Stimulated activated CD4-positive, alpha-beta T cell treated with anti-CD3 and anti-CD28 coated beads, TNF-alpha, amount 100 ng/mL, for 1 hour (primary cell): ENCODE measurements at places on chromosomes 12 and 14.

DNA sequence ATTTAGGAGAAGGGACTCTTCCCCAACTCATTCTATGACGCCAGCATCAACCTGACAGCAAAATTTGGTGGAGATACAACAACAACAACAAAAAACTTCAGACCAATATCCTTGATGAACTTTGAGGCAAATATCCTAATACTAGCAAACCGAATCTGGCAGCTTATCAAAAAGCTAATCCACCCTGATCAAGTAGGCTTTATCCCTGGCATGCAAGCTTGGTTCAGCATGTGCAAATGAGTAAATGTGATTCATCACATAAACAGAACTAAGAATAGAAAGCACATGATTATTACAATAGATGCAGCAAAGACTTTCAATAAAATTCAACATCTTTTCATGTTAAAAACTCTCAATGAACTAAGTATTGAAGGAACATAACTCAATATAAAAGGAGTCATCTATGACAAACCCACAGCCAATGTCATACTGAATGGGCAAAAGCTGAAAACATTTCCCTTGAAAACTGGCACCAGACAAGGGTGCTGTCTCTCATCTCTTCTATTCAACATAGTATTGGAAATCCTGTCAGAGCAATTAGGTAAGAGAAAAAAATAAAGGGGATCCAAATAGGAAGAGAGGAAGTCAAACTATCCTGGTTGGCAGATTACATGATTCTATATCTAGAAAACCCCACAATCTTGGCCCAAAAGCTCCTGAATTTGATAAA is 233.3 kb downstream of the CCDC59 start:
- DNase-seq = no peak

- no peak for DNase-seq
Measured at GRCh38 chr12:49342914-49343731, 3.6 kb upstream of the DNAJC22 start.

- no peak for DNase-seq
Measured at GRCh38 chr12:89863968-89864367, 155.3 kb upstream of the ATP2B1 start.

DNA sequence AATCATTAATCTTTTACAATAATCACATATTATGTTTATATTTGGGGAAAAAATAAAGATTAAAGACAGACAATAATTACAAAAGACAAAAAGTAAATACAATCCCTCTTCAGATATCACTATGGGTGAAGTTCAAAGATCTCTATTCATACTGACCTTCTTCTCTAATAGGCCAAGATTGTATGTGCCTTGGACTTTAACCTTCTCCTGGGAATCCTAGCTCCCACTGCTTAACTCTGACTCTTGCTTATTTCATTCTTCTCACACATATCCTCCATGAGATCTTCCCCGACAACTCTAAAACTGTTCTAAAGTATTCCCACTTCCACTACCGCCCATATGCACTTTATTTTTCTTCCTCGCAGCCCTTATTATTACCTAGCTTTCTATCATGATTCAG is 83.8 kb downstream of the EEA1 start:
- no peak for DNase-seq

DNA sequence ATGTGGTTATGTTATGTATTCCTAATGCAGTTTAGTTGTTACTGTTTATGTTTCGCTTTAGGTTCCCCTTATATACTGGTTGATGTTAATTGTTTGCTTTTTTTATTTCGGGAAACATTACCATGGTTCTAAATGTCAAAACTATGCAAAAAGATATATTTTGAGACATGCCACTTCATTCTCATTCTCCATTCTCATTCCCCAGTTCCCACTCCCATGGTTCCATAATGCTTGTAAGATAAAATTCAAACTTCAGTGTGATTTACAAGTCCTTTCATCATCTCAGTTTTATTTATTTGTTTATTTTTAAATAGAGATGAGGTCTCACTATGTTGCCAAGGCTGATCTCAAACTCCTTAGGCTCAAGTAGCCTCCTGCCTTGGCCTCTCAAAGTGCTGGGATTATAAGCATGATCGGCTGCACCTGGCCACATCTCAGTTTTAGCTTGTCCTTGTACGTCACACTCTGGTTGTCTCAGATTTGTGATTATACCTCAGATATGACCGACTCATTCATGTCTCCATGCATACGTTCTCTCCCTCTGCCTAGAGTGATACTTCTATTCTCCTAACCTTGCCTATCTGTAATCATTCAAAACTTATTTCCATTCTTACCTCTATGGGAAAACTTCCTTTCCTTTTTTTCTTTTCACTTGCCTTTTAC is 407.8 kb upstream of the RGS6 start:
- no peak for DNase-seq

DNA sequence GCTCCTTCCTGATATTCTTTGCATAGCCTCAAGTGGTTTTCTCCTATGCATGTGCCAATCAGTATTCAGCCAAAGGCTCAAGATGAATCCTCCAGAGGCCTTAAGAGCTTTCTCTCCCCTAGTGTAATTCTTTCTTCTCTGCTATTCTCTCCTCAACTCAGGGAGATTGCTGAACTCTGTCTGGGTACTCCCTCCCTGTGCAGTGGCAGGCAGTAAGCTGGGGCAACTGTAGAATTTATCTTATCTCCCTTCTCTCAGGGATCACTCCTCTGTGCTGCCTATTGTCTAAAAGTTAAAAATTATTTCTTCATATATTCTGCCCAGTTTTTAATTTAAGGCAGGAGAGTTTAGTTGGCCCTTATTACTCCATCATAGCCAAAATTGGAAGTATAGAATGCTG is 28.5 kb upstream of the RTRAF start:
- no peak for DNase-seq

- DNase-seq = no peak
Measured at GRCh38 chr14:99633918-99634317, 11.0 kb upstream of the HHIPL1 start.

DNA sequence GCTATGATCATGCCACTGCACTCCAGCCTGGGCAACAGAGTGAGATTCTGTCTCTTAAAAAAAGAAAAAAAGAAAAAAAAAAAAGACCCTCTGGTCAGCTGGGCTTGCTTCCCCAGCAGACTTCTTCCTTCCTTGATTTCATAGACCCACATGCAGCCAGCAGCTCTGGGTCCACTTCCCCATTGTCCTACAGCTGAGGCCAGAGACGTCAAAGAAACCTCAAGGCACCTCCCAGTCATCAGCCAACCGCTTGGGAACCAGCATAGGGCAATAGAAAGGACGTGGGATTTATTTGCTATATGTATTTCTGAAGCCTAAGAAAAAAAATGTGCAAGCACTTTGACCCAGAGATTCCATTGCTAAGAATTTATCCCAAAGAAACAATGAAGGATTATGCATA is 35.4 kb upstream of the SPPL3 start:
- no peak for DNase-seq

GRCh38 chr14:81205639-81206038 is 15.1 kb downstream of the GTF2A1 start:
- no peak for DNase-seq

DNA sequence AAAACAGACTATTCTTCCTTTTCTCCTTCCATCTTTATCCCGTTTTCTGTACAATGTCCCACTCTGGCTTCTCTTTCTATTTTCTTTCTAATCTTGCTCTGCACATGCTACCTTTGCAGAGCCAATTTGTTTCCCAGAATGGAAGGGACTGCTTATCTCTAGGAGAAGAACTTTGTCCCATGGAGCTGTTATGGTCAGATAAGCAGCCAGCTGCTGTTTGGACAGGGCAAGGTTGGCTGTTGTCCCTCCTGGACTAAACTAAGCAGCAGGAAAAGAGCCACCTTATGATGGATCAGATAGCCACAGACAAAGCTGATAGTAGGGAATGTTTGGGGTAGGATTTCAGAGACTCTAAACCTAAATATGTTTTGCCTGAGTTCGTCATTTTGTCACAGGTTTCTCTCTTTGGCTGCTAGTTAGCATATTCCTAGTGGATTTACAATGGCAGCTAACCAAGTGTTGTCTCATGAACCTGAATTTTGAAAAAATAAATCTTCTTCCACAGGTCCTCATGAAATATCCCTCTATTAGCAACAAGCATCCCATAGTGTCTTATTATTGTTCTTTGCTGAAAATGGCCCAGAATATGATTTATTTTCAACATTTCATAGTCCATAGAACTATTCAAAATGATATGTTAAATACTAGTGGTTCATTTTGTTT is 262.8 kb downstream of the SLC16A7 start:
- no peak for DNase-seq

- no peak for DNase-seq
Measured at GRCh38 chr12:94781835-94782234, 131.5 kb upstream of the TMCC3 start.

DNA sequence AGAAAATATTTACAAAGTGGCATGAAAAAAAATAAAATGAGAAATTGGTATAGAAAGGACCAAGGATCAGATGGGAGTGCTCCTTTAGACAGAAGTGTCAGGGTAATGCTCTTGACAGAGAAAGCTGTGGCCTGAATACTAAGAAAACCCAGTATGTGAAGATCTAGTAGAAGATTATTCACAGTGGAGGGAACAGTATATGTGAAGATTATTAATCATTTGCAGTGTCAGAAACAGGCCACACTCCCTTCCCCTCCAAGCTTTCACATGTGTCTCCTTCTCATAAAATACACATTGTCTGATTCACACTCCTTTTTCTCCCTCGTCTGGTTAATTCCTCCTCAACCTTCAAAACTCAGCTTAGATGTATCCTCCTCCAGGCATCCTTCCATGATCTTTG is 41.3 kb downstream of the CAPS2 start:
- DNase-seq = no peak

DNA sequence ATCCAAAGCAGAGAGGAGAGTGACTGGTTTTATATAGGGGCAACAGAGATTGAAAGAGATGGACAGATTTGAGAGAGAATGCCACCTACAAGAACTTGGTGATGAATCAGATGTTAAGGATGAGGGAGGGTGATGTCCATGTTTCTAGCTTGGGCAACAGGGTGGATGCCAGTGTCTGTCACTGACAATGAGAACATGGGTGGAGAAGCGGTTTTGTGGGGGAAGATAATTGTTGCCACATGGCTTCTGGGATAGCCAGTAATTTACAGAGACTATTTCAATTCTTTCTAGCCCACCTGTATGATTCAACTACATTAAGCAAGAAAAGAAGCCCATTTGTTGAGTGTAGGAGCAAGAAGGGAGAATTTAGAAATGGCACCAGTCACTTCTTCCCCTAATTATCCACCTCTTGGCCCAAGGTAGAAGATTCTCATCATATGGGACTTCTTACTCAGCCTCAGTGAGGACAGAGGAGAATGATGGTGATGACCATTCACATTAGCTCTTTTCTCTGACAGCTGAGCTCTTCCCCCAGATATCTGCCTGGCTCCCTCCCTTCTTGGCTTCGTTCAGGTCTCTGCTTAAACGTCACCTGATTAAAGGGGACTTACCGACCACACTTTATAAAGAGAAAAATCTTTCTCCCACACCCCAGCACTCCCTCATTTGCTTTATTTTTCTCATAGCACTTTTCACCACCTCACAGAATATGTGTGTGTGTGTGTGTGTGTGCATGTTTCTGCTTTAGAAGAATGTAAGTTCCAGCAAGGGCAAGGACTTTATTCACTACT is 117.8 kb downstream of the DUSP6 start:
- no peak for DNase-seq

- DNase-seq = no peak
Measured at GRCh38 chr14:29759521-29760340, 167.9 kb downstream of the PRKD1 start.

- DNase-seq = peak; percentile 14
Measured at GRCh38 chr14:101876555-101876938, 87.8 kb upstream of the DYNC1H1 start.

DNA sequence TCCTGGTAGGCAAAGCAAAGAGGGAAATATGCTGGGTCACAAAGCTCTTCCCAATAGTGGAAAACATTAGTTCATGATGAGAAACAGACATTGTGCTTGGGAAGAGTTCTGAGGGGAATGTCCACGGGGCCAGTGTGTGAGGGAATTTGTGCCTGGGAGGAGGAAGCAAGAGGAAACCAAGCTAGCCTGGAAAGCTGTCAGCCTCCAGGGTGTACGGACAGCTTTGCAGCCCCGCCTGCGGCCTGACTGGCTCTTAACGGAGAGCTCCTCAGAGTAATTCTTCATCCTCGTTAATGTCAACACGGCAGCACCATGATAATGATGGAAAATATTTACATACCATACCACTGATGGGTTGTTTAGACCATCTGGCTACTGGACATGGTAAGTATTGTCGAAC is 32.4 kb downstream of the PITPNM2 start:
- no peak for DNase-seq

- DNase-seq = no peak
Measured at GRCh38 chr14:24080888-24081738, 9.8 kb downstream of the CPNE6 start.

DNA sequence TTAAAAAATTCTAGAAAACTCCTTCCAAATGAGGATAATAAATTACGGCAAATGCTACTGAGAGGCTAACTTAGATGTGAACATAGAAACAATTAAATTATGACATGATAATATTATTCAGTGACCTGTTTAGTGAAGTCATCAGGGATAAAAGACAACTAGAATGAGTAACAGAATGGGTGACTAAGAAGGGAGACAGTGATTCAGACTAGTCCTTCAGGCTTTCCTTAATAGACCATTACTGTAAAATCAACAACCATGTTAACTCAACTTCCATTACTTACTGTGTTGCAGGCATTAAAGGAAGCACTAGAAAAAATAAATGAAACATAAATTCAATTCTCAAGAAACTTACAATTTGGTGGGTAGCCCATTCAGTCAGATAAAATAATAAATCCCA is 543.9 kb upstream of the LRFN5 start:
- no peak for DNase-seq

GRCh38 chr14:104980611-104981531 is 2.7 kb upstream of the AHNAK2 start:
- no peak for DNase-seq

DNA sequence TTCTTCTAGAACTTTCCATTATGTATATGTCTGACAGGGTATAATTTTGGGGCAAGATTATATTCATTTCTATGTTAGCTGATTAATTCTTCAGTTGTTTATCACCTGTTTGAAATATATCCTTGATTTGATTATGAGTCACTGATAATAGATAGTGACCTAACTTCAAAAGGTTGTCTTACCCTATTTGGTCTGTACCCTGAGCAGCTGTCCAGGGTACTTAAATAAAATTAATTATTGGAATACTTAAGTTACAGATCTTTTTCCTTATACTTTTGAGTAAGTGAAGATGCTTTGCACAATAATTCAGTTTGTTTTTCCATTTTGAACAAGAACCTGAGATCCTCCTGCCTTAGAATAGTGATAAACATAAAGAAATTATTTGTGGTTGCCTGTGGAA is 13.2 kb upstream of the NPAS3 start:
- DNase-seq = no peak

GRCh38 chr12:101779626-101780025 is 40.4 kb upstream of the SYCP3 start:
- DNase-seq = no peak

DNA sequence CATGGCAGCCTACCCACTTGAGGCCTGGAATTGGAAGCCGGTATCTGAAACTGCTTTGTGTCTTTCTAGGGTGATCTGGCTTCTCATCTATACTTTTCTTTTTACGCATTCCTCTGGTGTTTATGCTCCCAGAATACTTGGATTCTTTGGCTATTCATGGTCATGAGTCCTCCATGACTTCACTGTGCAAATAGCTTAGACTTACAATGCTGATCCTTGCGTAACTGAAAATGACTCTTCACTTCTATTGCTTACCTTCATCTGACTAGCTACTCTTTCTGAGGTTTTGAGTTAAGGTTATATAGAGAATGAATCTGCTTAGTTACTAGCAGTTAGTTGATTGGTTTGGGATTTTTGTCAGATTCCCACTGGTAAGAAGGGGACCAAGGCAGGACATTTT is 121.7 kb upstream of the NOVA1 start:
- DNase-seq = no peak

- no peak for DNase-seq
Measured at GRCh38 chr12:593396-594270, 69.6 kb downstream of the NINJ2 start.

GRCh38 chr14:37625597-37626595 is 30.5 kb downstream of the TTC6 start:
- DNase-seq = no peak
